ENCODE measurements at places on chromosomes 1 and 21. TPM values are rescaled to one million over a fixed set of nuclear protein-coding genes. Genes with fewer than 3 reads are reported as not detected.

GRCh38 chr1:50929376-50929958 is 30.6 kb downstream of the FAF1 start:
- no peaks in the 10 kb centered on the region for H3K4me1 ChIP-seq
- no peak overlapping the region for H3K4me3 ChIP-seq
- no peaks in the 10 kb centered on the region for H3K27me3 ChIP-seq
- DNase-seq: no peak
- no peaks in the 10 kb centered on the region for H3K36me3 ChIP-seq

DNA sequence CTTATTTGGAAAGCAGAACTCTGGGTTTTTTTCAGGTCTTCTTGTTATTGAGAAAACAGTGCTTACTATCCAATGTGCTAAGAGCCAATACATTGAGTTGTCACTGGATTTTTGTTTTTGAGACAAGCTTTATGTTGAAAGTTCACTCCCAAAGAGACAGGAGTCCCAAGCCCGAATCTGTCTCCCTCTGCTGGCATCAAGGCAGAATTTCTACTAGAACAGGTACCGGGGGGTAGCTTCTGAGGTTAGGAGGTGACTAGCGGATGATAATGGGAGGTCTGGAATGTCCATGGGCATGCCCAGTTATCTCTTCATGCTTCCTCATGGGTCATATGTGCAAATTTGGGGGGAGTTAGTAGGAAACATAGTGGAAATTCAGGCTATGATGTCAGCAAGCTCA is 25.1 kb downstream of the ZNF124 start:
- no peak overlapping the region for H3K4me3 ChIP-seq
- H3K4me1 ChIP-seq: no peaks in the 10 kb centered on the region
- H3K36me3 ChIP-seq: peaks cover 6% of the 10 kb centered on the region
- H3K27ac ChIP-seq: no peak overlapping the region

GRCh38 chr1:160752406-160752805 is 13.4 kb downstream of the SLAMF7 start:
- peaks cover 11% of the 10 kb centered on the region for H3K27me3 ChIP-seq
- H3K4me1 ChIP-seq: no peaks in the 10 kb centered on the region
- H3K36me3 ChIP-seq: no peaks in the 10 kb centered on the region
- no peak overlapping the region for H3K4me3 ChIP-seq
- no peak for DNase-seq
- no peak overlapping the region for H3K27ac ChIP-seq

- no peak overlapping the region for H3K27ac ChIP-seq
- H3K27me3 ChIP-seq: no peaks in the 10 kb centered on the region
- no peaks in the 10 kb centered on the region for H3K4me1 ChIP-seq
- DNase-seq: no peak
- H3K4me3 ChIP-seq: no peak overlapping the region
These were observed 17.9 kb downstream of the KDM1A start for GRCh38 chr1:23037081-23037740.

- H3K4me1 ChIP-seq: no peaks in the 10 kb centered on the region
- H3K27ac ChIP-seq: peak overlapping the region; percentile 30
- DNase-seq: peak; percentile 59
- no peaks in the 10 kb centered on the region for H3K27me3 ChIP-seq
These were observed 8.0 kb upstream of the B4GALT3 start for GRCh38 chr1:161185282-161185682.

BTBD8 gene
- polyA plus RNA-seq: 8.6 TPM

SYNJ1 gene
- 11.8 TPM for polyA plus RNA-seq

Data from large intestine (tissue), 12 donors.